NCI-H1105 treated with DMSO at 0.1 percent for 48 hours (cell line): ENCODE measurements at places on chromosomes 5 and 9.
A peak's percentile ranks its signal among the peaks of the same experiment; 100 is the strongest.

- DNase-seq, result no peak
Observed at GRCh38 chr9:125513303-125513667, 193.7 kb downstream of the MAPKAP1 start.

- no peak for DNase-seq
Observed at GRCh38 chr5:147930769-147931168, 24.4 kb upstream of the C5orf46 start.

DNA sequence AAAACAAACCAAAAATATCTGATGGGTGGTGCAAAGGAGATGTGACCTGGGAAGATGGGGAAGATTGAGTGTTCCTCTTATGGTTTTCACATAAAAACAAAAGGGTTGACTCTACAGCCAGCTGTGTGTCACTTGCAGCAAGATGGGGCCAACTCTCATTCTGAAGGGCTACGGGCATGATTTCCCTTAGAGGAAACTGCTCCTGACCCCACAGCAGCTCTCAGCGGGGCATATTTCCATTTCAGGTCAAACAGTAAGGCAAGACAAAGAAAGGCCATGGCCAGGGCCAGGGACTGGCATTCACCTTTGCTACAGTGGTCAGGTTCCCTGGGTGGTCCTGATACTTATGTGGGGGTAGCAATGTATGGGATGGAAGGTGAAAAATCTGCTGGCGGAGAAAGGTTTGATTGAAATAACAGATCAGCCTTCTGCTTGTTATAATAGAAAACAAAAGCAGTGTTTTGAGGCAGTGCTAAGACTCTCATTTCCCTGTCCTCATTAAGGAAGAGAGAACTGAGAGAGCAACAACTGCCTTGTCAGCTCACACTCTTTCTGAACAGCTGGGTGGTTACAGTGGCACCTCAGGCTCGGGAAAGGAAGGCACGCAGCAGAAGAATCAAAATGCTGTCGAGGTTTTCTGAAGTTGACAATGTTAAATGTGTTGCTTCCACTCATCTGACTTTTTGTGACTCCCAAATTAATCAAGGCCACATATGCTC is 120.7 kb upstream of the PCA3 start:
- no peak for DNase-seq

DNA sequence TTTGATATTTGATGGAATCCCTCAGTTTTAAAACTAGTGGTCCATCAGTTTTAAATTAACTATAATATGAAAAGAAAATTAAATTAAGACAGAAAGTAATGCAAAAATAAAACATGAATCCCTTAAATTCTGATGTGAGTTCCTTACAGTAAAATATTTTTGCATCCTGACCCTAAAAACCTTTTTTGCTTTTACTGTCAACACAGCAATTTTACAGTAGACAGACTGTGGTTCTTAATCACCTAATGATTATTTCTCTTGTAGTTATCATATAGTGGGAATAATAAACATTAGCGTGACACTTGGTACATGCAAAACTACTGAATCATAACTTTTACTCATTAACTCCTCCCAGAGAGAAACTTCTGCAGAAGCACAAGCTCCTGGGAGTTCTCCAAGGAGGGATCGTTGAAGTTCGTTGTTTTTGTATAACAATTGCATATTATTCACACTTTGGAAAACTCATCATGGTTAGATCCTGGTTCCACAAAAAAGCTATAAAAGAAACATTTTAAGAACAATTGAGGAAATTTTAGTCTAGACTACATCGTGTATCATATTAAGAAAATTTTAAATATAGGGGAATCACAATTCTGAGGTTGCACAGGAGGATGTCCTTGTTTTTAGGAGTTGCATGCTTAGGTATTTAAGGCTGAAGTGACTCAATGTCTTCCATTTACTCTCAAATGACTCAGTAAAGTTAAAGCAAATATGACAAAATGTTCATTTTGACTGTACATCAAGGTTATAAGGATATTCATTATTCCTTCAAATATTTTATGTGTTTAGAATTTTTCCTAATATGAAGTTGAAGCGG is 88.2 kb upstream of the NIPAL4 start:
- no peak for DNase-seq

DNA sequence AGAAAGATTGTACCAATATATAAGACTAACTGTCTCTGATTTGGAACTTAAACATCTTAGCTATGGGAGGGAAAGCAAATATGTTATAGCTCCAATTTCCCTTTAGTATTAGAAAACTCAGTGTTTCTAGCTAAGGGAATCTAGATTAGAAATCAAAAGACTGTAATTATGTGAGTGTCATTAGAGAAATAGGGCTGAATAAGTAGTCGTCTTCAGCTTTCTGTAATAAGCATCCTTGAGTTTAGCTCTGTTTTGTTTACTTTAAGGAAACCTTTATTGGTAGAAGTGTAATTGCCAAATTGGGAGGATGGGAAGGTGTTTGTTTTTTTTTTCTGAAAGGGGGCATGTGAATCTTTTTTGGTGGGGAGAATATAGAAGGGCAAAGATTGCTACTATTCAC is 5.2 kb downstream of the DMXL1 start:
- no peak for DNase-seq

- DNase-seq, result no peak
Observed at GRCh38 chr9:136052991-136053756, 41.9 kb downstream of the NACC2 start.

GRCh38 chr5:106818552-106818951 is 852.2 kb downstream of the EFNA5 start:
- no peak for DNase-seq

GRCh38 chr5:144028058-144028457 is 142.4 kb downstream of the YIPF5 start:
- peak; percentile 46 for DNase-seq

DNA sequence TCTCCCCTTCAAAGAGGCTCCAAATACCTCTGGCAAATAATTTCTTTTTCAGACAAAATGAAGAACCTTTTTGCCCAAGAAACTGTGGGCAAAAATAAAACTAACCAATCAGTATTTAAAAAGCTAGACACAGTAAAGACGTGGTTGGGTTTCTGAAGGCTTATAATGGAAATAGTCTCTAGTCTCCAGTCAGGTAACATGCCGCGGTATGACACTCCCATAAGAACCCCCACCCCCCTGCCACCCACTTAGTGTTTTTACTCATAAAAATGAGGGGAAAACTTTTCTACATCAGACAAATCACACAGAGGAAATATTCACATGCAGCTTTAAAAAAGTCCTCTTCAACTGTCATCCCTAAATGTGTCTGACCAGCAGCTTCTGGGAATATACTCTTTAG is 105.3 kb downstream of the THBS4 start:
- DNase-seq, result no peak

- no peak for DNase-seq
Observed at GRCh38 chr9:99414321-99414720, 192.2 kb downstream of the SEC61B start.

GRCh38 chr5:172881691-172882370 is 47.8 kb downstream of the ERGIC1 start:
- DNase-seq, result no peak

DNA sequence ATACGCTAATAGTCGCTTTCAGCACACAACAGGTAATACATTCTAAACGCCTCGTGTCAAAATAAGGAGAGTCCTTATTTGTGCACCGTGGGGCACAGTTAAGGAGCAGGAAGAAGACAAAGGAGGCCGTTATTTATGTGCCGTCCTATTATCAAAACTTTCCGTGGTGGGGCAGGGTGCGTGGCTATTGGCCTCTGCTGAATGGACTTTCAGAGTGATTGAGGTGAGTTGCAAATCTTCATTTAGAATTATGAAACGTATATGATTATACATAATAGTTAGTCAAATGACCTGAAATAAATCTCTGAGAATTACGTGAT is 833 bp downstream of the C5orf24 start:
- DNase-seq, result peak; percentile 14

DNA sequence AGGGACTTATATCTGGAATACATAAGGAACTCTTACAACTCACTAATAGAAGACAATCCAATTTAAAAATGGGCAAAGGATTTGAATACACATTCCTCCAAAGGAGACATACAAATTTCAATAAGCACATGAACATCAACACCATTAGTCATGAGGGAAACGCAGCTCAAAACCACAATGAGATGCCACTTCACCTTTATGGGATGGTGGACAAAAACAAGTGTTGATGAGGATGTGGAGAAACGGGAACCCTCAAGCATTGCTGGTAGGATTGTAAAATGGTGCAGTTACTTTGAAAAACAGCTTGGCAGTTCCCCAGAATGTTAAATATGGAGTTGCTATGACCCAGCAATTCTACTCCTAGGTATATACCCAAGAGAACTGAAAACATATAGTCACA is 72.7 kb upstream of the IER5L start:
- DNase-seq, result no peak

DNA sequence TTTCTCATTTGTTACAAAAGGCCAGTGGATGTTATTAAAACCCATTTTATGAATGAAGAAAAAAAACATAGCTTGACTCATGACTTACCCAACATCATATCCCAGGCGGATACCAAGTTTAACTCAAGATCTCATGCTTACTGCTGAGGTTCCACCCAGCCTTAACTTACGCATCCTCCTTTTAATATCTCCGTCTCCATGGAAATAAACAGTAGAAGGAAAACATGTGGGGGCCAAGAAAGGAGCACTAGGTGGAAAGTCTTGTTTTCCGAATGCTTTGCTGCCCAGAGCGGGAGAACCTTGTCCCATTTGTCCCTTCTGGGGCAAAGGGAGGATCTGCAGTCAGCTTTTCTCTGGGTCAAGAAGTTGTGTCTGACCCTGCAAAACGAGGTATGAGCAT is 44.1 kb downstream of the ANGPTL2 start:
- DNase-seq, result no peak

DNA sequence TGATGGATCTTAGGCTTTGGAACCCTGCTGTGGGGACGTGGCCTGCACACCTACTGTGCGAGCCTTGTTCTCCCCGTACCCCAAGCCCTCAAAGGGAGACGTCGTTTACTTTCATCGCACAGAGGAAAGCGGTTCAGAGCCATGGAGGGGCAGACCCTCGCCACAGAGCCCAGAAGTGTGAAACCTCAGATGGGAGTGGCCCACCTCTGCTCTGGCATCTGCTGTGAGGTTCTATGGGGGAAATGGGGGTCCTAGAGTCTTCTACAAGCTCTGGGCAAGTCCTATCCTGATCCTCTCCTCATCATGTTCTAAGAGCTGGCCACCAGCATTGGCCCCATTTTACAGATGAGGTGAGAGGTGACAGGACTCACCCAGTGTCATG is 3.7 kb upstream of the RNF44 start:
- no peak for DNase-seq

DNA sequence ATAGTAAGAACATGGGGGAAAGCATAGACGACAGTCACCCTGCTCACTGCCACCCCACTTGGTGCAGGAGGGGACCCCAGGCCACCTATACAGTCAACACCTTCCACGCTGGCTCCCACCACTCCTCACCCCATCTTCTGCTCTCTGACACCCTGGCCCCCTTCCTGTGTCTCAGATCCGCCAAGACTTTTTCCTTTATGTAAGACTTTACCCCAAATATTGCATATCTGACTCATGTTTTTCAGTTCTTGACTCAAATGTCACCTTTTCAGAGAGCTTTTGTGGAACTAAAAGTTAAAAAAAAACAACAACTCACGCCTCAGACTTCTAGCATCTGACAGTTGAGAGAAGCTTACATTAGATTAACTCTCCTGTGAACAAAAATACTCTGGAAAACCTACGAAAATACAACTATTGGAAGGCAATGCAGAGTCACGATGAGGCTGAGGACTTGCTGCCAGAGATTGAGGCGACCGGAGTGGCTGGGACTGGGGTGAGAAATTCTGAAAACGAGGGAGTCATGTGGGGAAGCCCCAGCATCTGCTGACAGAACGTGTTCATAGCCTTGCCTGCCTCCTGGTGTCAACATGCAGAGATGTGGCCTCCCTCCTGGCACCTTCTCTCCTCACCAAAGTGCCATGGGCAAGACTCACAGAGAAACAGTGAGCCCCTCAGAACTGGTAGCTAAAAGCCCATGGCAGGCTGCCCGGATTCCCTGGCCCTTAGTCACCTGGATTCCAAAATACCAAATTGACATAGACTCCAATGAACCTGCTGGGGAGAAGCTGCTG is 22.4 kb upstream of the FCN2 start:
- DNase-seq, result peak; percentile 2

DNA sequence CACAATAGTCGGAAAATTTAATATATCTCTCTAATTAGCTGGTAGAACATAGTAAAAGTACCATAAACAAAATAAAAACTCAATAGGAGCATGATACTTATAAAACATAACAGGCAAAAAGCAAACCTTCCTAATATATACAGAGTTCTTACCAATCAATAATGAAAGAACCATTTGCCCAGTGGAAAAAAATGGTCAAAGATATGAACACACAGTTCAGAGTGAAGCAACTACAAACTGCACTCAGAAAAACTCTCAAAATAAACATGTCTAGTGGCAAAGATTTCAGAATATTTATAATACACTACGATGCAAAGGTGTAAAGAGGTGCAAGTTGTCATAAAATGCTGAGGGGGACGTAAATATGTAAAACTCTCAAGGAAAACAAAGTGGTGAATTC is 576.2 kb upstream of the CTNND2 start:
- DNase-seq, result no peak

GRCh38 chr9:121670431-121670830 is 19.0 kb downstream of the DAB2IP start:
- DNase-seq, result no peak

GRCh38 chr5:153619771-153620170 is 129.3 kb downstream of the GRIA1 start:
- DNase-seq, result no peak

DNA sequence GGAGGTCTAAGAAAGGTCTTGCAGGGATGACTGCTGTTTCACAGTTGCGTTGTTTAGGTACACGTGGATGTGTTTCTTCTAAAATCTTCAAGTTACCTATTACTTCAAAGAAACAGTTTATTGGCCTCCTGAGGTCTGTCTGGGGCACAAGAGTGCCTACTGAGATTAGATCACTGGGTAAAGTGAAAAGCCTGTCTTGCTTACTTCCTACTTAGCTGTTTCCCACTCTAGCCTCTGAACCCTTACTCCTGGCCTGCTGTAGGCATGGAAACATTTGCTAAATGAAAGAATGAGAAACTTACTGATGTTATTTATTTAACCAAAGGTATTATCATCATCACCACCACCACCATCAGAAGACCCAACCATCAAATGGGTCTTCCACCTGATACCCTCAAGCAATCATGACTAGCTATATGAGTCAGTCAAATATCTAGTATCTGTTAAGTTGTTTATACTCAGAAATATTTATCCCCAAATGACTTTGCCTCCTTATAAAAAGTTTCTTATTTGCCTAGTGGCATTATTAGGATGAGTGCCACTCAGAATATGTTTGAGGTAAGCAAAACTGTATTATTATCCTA is 92.5 kb downstream of the ELAVL2 start:
- DNase-seq, result no peak
